Activated naive CD4-positive, alpha-beta T cell (primary cell): ENCODE measurements at places on chromosomes 7 and 10.
A peak's percentile ranks its signal among the peaks of the same experiment; 100 is the strongest.

GRCh38 chr7:134520130-134520529 is 7.2 kb upstream of the AKR1B10 start:
- DNase-seq = no peak

DNA sequence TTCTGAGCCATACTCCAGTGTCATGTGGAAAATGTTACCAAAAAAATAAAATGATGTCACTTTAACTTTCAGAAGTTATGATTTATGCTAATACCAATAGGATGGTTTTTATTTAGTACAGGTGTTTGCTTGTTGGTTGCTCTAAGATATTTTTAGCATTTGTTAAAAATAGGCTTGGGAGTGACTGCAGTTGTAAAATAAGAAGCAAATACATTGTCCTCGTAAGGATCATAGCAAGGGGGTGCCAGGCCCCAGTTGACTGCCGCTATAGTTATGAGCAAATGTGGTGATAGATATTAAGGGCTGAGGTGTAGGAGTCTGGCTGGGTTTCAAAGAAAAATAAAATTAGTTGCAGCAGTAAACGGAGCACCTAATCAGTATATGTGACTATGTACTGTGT is 354.4 kb upstream of the BMPER start:
- DNase-seq = no peak

DNA sequence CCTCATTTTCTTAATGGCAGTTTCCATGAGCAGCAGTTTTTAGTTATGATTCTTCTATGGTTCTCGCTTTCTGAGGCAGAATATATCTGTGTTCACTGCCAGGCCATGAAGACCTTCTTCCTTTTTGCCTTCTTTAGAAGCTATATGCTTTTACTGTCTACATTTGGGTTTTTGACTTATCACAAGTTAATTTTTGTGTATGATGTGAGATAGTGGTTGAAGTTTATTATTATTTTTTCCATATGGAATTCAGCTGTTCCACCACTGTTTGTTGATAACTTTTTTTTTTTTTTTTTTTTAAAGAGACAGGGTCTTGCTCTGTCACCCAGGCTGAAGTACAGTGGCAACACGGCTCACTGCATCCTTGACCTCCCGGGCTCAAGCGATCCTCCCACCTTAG is 44.5 kb downstream of the INPP5A start:
- no peak for DNase-seq

GRCh38 chr7:49714182-49714581 is 59.3 kb upstream of the VWC2 start:
- no peak for DNase-seq

DNA sequence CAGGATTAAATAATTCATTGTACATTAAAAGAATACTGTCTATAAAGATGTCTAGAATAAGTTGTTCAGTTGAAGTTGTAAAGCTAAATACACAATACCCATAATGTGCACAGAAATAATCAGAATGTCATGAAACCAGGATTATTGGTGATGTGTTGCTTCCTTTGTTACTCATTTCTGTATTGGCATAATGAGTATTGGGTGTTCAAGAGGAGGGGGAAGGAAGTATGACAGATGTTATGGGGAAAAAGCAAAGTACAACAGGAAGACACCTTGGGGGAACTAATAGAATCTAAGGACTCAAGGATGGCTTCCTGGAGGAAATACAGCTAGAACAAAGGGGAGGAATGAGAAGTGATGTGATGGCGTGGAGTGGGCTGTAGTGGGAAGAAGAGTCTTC is 15.0 kb downstream of the ANKRD1 start:
- DNase-seq = no peak

DNA sequence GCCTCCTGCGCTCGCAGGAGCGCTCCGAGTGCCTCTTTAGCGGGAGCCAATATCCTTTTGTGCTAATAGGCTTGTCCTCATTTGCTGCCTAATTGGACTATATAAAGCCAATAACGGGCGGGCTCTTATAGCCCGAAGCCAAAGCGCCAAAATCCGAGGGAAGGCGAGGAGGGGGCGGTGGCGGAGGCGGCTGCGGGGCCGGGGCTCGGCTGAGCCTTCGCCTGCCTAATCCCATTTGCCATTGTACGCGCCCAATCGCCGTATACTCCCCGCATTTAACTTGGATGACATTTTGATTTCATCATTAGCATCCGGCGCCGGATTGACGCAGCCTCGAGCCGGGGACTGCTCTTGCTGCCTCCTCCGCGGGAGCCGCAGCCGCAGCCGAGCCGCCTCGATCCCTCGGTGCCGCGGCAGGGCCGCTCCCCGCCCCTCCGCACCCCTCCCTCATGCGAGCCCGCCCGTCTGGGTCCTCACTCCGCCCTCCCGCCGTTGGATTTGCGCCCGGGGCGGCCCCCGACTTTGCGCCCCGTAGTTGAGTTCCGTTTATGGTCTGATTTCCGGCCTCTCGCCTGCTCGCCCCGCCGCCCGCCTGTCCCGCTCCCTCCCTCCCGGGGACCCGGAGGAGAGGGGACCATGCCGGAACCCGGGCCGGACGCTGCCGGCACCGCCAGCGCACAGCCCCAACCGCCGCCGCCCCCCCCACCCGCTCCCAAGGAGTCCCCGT is at the start of gene HMX3:
Gene HMX3, plus strand, starts transcription at position 556 of the 727 bp plus-strand sequence. Its CDS starts 81 bp downstream, at position 637.
- no peak for DNase-seq

- DNase-seq = no peak
These were observed 8.4 kb downstream of the LRMDA start for GRCh38 chr10:75439811-75440210.

DNA sequence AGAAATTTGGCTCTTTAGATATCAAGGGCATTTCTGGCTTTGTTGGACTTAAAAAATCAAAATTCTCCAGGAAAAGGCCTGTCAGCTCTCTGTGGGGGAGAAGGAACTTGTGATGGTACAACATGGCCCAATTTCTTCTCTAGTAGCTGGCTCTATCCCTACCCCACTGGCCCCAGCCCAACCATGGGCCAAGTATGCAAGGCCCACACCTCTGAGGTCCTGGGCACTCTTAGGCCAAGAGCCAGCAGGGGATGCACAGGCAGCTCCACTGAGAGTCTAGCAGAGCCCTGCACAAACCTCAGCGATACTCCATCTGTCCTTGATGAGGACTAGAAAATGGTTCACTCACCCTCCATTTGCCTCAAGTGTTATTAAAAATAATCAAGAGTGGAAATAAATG is 261.2 kb downstream of the C7orf25 start:
- DNase-seq = no peak

- no peak for DNase-seq
These were observed 66.9 kb downstream of the BBS9 start for GRCh38 chr7:33196221-33196620.

- DNase-seq = no peak
These were observed 11.8 kb upstream of the ZMIZ2 start for GRCh38 chr7:44736896-44737295.

GRCh38 chr10:21300551-21300950 is 224.9 kb downstream of the SKIDA1 start:
- DNase-seq = no peak

DNA sequence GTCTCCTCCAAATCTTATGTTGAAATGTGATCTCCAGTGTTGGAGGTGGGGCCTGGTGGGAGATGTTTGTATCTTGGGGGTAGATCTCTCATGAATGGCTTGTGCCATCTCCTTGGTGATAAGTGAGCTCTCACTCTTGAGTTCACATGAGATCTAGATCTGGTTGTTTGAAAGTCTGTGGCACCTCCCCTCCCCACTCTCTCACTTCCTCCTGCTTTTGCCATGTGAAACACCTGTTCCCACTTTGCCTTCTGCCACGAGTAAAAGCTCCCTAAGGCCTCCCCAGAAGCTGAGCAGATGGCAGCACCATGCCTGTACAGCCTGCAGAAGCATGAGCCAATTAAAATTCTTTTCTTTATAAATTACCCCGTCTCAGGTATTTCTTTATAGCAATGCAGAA is 23.5 kb downstream of the TMEM229A start:
- no peak for DNase-seq

DNA sequence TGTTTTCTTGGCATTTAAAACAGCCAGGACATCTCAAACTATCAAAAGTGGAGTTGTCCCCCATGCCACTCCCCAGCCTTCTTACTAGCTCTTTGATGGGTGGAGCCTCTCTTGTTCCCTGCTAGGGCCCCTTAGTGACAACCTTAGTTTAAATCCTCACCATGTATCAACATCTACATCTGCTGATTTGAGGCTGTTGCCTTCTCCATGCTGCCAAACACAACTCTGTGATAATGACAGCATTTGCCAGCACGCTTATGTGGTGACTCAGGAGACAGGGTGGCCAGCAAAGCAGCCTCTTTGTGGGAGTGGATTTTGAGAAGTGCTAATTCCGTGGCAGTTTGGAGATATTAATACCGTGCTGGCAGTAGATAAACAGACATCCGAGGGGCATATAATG is 145.4 kb downstream of the LRRC4 start:
- no peak for DNase-seq

- DNase-seq = peak; percentile 32
These were observed 10.6 kb upstream of the GRB10 start for GRCh38 chr7:50793120-50793946.

GRCh38 chr7:68785036-68785435 is 813.2 kb upstream of the AUTS2 start:
- DNase-seq = no peak

GRCh38 chr10:52106011-52106410 is 208.1 kb upstream of the DKK1 start:
- no peak for DNase-seq

DNA sequence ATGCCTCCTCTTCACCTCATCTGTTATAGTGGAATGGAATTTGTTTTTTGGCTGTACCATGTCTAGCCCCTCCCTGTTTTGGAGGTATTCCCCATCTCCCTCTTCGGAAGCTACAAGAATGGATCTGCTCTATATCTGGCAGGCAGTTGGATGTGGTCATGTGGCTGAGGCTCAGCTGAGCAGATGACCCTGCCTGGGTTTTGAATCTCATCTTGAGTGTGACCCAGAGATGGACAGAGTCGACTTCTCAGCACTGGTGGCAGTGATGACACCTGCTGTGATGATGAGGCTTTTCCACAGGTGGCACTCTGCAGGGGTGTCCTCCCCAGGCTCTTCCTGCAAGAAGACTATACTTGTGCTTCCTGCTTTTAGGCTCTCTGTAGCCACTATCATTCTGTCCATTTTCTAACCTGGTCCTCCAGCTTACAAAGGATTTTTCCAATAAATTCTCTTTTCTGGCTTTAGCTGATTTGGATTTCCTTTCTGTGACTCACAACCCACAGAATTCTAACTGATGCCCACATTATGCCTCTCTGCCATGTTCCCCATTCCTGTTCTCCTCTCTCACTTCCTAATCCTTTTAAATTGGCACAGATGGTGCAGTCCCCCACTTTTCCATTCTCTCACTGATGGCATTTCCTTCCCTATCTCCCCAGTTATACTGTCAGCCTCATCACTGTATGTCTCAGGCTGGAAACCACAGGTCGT is 7.5 kb upstream of the ARHGAP22 start:
- no peak for DNase-seq

GRCh38 chr10:124669141-124669823 is 74.9 kb downstream of the FAM53B start:
- DNase-seq = no peak

DNA sequence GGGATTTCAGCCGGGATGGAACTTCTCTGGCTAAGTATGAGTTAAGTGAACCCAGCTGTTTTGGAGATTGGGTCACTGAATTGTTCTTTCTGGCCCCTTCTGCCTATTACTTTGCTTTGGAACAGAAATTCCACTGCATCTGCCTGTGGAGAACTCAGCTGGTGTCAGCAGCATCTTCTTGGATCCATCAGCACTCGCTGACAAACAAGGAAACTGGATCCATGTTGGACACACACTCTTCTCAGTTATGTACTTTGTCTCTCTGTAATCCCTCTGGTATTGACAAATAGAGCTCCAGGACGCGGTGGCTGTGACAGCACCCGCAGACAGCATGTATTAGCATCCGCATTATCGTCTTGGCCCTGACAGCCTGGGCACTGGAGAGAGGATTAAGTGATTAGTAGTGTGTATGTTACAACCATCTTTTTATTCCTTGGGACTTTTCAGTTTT is 73.0 kb upstream of the BMPER start:
- DNase-seq = no peak

GRCh38 chr10:5999440-6000165 is 22.3 kb upstream of the IL15RA start:
- no peak for DNase-seq

GRCh38 chr7:100677308-100678267 is 4.0 kb downstream of the GNB2 start:
- DNase-seq = no peak

DNA sequence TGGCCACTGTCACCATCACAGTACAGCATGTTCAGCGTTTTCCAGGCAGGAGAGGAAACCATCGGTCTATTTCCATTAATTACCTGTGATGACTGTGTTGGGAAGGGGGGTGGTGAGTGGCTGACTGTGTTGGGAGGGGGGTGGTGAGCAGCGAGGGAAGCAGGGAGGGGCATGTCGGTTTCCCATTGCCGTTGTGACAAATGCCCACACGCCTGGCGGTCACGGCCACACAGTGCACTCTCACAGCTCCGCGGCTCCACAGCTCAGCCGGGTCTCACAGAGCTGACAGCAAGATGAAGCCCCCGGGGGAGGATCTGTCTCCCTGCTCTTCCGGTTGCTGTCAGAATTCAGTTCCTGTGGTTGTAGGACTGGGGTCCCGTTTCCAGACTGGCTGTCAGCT is 39.0 kb downstream of the AP5Z1 start:
- no peak for DNase-seq

- no peak for DNase-seq
These were observed 1122.2 kb upstream of the CELF2 start for GRCh38 chr10:9895453-9895852.

DNA sequence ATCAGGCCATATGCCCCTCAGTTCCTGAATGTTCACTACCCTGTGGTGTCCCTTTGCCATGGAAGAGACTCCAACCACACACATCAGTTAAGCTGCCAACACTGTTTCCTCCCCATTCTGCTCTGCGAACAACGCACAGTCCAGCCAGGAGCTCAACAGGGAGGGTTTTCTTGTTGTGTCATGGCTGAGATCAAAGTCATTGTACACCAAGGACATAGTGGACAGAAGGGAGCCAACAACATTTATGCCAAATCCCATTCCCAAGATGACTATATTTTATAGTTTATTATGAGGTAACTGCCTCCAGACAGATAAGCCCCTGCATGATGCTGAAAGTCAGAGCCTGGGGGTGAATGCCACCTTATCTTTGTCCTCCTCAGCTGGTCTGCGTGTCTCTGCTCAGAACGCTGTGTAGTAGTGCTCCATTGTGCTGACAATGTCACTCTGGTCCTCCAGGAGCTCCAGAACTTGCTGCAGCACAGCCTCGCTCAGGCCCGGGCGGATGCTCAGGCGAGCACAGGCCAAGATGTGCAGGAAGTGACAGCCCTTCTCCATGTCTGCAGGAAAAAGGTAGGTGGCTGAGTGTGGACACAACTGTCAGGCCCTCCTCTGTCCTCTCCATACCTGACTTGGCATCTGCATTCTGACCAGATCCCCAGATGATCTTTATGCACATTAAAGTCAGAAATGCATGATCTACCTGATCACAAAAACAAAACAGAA is 27.1 kb upstream of the SH3PXD2A start:
- no peak for DNase-seq
